Muscle of leg (tissue), 16 donors: ENCODE measurements at places on chromosomes 1 and 21.
A peak's percentile ranks its signal among the peaks of the same experiment; 100 is the strongest.

GRCh38 chr1:85361606-85362296, 85.3 kb upstream of the BCL10 start:
- no peak for DNase-seq

DNA sequence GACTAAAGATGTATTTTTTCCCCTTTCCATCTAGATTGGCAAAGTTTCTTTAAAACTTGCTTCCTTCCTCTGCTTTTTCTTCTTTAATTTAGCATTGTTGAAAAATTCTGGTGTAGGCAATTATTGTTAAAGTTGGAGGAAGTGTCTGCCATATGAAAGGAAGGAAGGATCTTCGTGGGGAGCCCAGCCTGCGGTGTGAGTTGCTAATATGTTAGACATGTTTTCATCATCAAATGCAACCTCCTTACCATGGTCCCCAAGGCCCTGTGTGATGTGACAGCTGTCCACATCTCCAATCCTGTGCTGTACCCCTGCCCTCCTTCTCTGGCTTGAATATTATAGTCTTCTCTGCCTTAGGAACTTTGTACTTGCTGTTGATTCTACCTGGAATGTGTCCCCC, 81.0 kb upstream of the ZBTB18 start:
- no peak for DNase-seq

GRCh38 chr21:29647353-29647781, 292.4 kb downstream of the GRIK1 start:
- DNase-seq, result no peak

GRCh38 chr1:48442864-48443619, 29.0 kb downstream of the SPATA6 start:
- peak; percentile 5 for DNase-seq

DNA sequence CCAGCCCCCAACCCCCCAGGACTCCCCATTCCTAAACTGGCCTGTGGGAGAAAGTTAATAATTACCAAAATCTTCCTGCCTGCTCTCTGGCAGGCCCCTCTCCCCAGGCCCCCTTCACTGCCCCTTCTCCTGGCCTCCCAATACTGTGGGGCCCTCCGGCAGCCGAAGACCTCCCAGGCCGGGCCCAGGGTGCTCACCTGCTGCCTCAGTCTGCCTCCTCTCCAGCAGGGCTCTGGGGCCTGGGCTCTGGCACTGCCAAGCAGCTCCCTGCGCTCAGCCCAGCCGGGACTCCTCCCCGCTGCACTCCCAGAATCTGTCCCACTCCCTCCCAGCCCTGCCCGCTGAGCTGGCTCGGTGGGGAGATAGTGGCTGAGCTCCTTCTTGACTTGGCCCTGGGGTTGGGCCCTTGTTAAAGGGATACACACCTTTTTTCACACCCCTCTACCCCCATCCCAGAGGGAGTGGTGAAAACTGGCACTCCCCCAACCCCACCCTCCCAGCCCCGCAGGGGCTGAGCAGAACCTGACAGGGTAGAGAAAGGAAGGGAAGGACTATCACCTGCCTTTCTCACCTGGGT, at the start of gene S100A16:
Gene S100A16, minus strand, starts transcription at position 383 of the 577 bp plus-strand sequence. CDS start 4,986 bp downstream, outside the sequence.
- DNase-seq, result peak; percentile 78
